ENCODE measurements at places on chromosomes 7 and 10.

DNA sequence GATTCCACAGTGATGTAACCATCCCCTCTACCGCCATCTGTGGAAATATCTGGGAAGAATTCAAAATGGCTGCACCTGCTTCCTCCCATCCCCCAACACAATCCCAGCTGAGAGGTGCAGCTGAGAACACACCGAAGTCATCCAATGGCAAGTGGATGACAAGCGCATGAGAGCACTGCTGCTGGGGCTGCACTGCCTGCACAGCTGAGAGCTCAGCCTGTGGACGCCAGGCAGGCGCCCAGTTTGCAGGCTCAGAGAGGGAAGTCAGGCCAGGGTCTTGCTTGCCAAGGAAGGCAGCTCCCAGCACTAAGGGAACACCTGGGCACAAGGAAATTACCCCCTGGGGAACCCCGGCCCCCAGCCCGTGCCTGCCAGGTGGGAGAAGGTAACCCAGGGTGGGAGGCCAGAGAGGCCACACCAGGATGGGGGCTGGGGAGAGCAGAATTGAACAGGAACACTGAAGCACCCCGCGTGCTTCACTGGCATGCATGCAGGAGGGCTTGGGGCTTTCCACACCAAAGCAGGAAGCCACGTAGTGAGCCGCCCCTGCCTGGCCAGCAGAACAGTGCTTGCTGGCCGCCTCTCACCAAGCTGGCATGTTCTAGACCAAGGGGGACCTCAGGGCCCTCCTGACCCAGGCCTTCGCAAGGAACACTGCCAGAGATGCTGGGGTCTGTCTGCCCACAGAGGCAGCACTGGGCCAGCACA is 46.2 kb downstream of the FAM53B start:
- no peak for DNase-seq

DNA sequence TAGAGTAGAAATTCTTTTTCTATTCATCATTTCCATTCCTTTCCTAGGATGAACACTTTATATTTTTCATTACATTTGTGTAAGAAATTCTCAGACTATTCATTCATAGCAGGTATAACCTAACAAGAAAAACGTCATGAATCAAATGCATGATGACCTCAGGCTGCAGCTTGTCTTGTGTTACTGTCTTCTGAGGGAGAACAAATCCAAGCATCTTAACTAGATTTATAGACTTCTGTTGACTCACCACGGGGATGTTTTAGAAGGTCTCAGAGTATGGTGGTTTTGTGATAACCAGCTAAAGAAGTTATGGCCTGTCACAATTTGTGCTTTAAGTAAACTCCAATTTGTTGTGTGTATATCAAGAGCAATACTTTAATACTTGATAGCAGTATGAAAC is 102.7 kb downstream of the ANKRD7 start:
- no peak for DNase-seq

DNA sequence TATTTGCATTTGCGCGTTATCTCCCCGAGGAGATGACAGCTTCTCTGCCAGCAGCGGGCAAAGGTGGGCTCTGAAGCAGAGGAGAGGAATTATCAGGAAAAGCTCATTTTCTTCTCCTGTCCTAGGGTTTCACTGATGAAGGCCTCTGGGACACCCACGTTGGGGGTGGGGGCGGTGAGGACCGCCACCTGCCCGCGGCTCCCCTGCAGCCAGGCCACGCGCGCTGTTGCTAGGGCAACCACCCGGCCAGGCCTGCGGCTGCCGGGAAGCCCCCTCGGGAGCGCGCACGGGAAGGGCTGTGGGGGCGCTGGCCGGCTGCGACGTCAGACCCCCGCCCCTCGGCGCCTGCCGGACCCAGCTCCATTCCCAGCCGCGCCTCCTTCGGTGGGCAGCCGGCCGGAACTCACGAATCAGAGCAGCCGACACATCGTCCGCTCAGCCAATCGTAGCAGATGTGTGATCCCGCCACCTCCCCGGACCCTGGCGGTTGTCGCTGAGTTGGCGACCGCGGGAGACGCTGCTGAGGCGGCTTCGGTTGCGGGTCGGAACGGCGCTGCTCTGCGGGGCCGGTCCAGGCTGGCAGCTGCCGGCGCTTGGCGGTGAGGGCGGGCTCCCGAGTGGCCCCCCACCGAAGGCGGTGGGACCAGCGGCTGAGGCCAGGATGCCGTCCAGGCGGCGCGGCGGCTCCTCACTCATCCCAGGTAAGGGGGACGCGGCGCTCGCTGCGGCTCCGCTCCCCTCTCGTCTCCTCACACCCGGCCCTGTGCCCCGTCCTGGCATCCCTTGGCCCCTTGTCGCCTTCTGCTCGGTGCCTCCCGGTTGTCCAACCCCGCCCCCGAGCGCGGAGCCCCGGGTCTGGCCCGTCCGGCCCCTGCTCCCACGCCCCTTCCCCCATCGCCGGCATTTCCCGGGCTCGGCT is at the start of gene TPST1:
TSS of gene TPST1 (plus strand) at position 513 of the 919 bp plus-strand sequence. CDS start 35,092 bp downstream, outside the sequence.
- peak; percentile 73 for DNase-seq

- DNase-seq, result no peak
Measured at GRCh38 chr10:93475227-93475626, 6.9 kb downstream of the MYOF start.

DNA sequence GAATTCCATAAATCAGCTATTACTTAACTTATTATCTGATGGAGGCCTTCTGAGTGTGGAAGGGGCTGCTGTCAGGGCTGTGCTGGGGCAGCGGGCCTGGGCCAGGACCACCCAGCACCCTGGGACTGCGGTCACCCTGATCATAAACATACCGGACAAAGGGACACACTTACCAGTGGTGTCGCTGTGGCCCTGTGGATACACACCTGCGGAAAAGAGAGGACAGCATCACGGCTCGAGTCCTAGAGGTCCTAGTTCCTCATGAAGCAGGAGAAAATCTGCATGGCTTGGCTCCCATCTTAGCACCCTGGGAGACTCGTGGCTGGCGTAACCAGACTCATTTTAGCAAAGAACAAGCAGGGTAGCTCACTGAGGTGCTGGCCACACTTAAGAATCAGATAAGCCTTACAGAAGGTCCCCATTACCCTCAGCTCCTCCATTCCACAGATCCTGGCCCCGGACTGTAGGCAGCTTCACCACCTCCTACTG is 17.7 kb downstream of the IL15RA start:
- no peak for DNase-seq

DNA sequence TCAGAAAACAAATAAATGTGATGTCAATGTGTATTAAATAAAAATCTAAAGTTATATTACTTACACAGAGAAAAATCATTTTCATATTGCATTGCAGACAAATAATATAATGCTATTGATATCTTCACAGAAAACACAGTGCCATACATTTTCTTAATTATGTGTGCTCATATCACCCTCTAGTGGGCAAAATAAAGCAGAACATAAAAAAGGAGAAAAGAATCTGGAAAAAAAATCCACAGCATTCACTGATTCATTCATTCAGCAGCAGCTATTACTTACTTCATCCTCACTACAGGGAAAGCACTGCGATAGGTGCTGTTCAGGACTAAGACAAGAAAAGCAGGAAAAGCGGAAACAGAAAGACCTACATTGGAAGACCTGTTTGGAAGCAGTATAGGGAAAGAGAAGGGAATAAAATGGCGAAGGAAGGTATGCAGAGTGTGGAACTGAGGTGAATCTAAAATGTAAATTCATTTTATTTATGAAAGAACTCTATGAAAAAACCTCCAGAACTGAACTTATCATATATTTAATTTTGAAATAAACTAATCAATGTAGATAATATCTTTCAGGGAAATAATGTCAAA is 73.2 kb downstream of the POT1 start:
- DNase-seq, result no peak

GRCh38 chr7:11923376-11923930 is 91.5 kb upstream of the THSD7A start:
- no peak for DNase-seq

DNA sequence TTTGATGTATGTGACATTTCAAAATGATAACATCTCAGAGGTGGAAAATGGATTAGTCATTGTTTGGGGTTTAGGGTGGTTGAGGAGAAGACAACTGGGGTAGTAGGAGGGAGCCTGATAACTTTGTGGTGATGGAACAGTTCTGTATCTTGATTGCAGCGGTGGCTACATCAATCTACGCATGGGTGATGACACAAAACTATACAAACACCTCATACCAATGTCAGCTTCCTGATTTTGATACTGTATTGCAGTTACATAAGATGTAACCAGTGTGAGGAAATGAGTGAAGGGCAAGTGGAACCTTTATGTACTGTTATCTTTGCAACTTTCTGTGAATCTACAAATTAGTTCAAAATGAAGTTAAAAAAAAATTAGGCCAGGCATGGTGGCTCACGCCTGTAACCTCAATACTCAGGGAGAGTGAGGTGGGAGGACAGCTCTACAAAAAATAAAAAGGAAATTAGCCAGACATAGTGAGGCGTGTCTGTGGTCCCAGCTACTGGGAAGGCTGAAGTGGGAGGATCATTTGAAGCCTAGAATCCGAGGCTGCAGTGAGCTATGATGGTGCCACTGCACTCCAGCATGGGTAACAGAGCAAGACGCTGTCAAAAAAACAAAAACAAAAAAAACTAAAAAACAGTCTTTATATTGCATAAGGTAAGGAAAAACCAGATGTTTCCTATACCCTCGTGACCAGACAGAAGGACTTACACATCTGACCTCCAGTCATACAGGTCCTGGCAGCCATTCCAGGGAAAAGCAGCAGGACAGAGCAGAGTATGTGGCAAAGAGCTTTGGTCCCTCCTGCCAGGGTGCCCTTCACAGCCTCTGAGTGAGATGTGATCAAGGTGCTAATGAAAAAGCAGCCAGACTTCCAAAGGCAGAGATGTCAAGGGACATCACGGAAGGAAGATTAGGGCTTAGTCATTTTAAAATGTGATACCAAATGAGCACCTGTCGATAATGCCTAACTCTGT is 50.8 kb downstream of the CYTH3 start:
- no peak for DNase-seq

- no peak for DNase-seq
Measured at GRCh38 chr7:104934665-104935064, 79.3 kb upstream of the KMT2E start.

DNA sequence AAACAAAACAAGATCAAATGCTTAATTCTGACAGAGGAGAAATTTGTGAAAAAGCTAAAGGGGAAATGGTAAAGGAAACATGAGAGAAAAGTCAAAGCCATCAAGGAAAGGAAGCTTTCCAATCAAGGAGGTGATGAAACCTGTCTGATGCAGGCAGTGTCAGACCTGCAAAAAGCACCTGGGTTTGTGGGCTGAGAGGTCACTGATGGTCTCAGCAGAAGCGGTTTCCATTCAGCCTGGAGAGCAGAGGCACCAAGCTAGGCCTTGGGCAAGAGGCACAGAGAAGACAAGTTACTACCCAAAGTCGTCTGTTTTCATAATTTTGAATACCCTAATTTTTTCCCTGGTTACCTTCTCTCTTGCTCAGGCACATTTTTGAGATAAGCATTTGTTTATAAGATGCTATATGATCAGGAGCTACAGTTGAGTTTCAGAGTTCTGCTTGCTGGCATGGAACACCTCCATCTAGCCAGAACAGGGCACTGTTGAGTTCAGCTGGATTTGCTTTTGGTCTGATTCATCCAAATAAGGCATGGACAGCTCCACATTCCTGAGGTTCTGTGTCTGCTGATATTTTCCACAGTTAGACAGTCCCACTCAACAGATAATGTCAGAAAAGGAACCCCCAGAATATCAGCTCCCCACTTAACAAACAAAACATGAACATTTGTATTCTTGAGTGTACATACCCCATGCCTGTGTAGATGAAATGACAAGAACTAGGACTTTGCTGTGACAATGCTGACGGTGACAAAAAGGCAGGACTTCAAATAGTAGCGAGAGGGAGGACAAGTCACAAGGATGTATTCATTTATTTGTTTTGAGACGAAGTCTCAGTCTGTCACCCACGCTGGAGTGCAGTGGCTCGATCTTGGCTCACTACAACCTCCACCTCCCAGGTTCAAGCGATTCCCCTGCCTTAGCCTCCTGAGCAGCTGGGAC is 4.9 kb upstream of the PPIA start:
- DNase-seq, result no peak

DNA sequence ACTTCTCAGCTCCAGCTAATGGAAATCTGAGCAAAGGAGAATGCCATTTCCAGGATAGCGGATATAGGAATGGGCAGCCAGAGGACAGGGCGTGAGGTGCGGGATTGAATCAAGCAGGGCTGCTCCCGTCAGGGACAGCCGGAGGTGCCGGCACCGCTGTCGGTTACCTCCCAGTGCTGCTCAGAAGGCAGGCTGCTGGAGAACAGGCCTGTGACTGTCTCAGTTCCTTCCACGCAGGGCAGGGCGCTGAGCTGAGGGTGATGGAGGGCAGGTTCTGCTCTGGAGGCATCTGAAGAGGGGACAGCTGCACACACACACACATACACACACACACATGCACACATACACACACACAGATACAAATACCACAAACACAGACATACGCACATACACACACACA is 111.1 kb downstream of the DOCK1 start:
- no peak for DNase-seq

GRCh38 chr10:99775850-99776249 is 6.6 kb upstream of the ABCC2 start:
- DNase-seq, result no peak

GRCh38 chr7:76231583-76231982 is 29.9 kb downstream of the SRRM3 start:
- no peak for DNase-seq

- no peak for DNase-seq
Measured at GRCh38 chr7:91927912-91928311, 12.8 kb upstream of the AKAP9 start.

Data from stimulated activated CD8-positive, alpha-beta memory T cell treated with anti-CD3 and anti-CD28 coated beads, Interleukin-4, amount 100 ng/mL, for 24 hours (primary cell).